ENCODE measurements at places on chromosomes 4 and X.
A peak's percentile ranks its signal among the peaks of the same experiment; 100 is the strongest.

DNA sequence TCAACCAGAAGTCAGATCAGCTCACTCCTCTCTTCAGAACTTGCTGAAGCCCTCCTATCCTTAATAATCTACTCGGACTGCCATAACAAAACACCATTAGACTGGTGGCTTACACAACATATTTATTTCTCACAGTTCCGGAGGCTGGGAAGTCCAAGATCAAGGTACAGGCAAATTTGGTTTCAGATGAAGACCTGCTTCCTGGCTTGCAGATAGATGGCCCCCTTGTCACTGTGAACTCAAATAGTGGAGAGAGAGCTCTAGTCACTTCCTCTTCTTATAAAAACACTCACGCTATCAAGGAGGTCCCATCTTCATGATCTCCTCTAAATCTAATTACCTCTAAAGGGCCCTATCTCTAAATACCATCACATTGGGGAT lies 125.1 kb downstream of the CAMK2D start:
- DNase-seq = no peak

GRCh38 chr4:3873408-3874027 lies 107.3 kb downstream of the ADRA2C start:
- DNase-seq = no peak

DNA sequence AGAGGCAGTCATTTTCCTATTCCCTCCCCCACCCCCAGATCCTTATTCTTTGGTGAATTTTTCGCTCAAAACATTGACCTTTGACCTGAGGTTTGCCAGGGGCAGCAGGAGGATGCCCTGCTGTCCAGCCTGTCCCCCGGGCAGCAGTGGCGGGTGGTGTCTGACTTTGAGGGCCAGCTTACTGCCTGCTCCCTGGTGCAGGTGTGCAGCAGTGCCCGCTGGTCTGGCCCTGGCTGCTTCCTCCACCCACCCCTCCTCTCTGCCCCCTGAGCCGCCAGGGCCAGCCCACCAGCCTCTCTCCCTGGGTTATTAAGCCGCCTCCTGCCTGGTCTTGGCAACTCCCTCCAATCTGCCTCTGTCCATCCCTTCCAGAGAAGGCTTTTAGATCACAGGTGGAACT lies 40.8 kb upstream of the GRPEL1 start:
- no peak for DNase-seq

DNA sequence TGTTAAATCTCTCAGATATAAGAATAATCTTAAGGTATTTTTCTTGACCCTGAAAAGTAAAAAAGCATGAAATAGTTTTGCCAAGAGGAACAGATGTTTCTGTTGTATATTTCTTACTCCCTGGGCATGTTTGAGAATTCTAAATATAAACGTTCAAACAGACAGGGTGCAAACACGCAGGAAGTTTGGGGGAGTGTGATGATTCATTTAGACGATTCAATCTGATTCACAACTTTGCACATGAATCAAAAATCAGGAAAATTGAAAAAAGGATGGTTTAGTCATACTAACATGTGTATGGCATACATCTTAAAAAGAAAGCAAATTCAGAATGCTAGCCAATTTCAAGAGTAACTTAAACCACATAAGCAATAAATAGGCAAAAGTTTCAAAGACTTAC lies 340.3 kb upstream of the GRID2 start:
- no peak for DNase-seq

- no peak for DNase-seq
These were observed 93.7 kb downstream of the BEND2 start for GRCh38 chrX:18126971-18127370.

GRCh38 chr4:174314770-174315169 lies 31.1 kb downstream of the CEP44 start:
- DNase-seq = no peak

- no peak for DNase-seq
These were observed 253.2 kb upstream of the CENPE start for GRCh38 chr4:103451341-103451740.

DNA sequence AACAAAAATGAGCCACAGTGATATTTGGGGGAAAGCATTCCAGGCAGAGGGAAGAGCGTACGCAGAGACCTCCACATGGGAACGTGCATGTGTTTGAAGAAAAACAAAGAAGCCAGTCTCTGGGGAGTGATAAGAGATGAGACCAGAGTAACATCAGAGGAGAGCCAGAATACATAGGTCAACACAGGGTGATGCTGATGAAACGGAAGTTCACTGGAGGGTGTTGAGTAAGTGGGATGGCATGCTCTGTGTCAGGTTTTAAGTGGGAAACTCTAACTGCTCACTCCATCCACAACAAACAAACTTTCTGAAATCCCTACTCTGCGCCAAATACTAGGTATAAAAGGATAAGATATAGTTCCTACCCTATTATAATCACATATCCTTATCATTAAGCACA lies 110.0 kb downstream of the ARHGAP6 start:
- no peak for DNase-seq

DNA sequence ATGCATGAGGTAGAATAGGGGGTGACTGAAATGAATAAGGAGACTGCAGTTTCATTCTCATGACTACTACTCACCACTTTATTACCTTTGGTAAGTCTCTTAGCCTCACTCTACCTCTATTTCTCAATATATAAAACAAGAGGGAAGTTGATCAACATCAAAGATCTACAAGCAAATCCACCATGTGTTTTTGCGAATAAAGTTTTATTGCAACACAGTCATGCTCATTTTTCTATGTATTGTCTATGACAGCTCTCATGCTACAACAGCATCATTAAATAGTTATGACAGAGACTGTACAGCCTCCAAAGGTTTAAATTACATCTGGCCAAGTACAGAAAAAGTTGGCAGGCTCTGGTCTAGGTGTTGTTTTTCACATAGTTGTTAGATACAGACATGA lies 72.6 kb upstream of the CPEB2 start:
- no peak for DNase-seq

DNA sequence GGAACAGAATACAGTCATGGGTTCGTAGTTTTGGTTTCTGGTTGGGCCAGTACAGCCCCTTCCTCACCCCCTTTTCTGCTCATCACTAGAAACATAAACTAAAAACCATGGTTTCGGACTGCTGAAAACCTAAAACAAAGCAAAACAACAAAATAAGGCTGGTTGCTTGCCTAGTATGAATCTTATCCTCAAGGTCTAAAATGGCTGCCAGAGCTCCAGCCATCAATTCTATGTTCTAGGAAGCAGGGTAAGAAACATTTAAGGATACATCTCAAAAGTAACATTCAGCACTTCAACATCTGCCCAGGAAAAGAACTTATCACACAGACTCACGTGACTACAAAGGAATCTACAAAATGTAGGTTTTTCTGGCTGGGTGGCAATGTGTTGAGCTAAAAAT lies 31.5 kb downstream of the PPP3CA start:
- no peak for DNase-seq

DNA sequence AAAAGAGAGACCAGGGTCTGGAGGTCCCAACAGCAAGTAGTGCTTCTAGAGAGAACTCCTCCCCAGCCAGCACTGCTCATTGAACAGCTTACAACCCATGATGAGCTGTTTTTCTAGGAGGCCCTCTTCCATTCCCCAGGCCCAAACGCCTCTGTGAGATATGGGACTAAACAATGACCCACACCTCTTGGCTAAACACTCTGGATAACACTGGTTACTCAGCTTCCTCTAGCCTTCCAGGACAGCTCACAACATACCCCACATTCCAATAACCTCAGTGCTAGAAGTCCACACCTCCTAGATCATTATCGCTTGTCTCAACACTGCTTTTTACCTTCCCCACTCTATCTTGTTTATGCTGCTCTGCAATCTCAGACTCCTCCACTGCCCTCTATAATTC lies 35.4 kb upstream of the PGRMC2 start:
- no peak for DNase-seq

DNA sequence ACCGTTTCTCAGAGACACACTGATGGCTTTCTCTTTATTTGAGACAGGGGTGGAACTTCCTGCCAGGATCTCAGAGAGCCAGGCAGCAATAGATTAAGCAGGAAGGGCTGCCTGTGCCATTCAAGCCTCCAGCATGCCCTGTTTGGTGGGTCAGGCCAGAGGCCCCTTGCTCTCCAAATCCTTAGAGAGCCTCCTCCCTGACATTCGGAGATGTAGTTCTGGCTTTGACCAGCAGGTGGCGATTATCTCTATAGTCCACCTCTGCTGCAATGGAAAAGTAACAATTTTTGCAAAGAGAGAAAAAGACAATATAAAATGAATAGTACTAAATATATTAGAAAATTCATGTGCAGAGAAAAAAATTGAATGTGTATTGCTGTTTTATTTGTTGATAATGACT lies 93.9 kb downstream of the NXF2B start:
- no peak for DNase-seq

DNA sequence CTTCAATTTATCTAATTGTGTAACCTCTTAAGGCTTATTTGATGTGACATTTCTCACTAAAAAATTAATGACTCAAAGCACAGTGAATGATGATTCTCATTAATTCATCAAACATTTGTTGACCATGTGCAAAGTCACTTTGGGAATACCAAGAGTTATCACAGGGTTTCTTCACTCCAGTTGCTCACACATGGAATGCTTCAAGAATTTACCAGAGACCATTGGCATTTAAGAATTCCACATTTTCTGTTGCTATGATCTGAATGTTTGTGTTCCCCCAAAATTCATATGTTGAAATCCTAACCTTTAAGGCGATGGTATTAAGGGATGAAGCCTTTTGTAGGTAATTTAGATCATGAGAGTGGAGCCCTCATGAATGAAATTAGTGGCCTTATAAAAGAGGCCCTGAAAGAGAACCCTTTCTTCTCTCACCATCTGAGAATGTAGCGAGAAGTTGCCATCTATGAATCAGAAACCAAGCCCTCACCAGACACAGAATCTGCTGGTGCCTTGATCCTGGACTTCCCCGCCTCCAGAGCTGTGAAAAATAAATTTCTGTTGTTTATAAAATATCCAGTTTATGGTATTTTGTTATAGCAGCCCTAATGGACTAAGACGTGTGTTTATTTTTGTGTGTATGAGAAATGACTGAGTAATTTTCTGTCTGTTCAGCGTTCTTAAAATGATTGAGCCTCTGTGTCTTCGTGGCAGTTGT lies 16.4 kb upstream of the SRPX start:
- DNase-seq = no peak

DNA sequence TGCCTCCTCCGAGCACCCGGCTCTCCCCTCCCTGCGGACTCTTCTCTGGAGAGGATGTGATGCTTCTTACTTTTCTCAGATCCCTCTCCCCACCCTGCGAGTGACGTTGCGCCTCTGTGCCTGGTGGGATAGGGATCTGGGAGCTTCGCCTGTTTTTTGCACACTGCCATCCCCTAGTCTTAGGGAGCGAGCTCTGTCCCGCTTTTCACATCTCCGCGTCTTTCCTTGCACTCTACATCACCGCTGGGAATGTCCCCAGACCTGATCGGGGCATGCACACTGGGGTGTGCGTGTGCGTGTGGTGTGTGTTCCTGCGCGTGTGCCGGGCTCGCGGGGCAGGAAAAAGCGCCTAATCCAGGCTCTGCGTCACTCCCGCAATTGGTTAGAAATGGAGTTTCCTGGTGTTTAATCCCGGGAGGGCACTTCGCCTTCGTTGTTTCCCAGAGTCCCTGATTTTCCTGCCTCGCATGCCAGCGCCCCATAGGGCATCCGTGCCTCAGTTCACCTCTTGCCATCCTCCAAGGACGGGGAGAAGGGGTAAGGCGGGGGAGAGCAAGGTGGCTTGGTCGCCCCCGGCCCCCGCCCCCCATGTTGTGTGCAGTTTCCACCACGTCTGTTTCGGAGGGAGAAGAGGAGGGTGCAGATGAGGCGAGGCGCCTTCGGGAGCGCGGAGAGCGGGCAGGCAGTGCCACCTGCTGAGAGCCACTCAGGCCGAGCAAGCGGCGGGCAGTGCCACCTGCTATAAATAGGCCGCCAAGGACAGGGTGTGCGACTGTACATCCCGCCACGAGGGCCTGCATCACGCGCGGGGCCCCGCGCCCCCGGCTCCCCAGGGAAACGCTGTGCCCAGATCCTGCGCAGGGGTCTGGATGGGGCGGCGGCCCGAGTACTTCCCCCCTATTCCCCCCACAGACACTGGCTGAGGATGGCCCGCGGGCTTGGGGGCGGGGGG lies 759 bp upstream of the TBC1D1 start:
- peak; percentile 79 for DNase-seq

DNA sequence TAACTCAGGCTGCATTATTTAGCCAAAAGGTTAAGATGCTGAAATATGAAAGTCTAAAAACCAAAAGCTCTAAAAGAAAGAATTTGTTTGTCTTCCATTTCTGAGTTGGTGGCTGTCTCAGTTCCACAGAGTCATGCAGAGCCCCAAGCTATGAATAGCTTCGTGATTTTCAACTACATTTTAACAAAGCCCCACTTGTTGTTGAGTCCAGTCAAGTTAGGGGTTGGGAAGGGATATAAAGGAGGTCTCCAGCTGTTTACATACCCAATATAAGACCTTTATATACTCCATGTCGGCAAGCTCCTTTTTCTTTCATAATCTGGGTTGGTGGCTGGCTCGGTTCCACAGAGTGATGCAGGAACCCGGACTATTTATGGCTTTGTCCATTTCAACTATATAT lies 924.6 kb upstream of the PRKX start:
- DNase-seq = no peak

GRCh38 chr4:153706519-153706918 lies 22.4 kb downstream of the TLR2 start:
- DNase-seq = no peak

DNA sequence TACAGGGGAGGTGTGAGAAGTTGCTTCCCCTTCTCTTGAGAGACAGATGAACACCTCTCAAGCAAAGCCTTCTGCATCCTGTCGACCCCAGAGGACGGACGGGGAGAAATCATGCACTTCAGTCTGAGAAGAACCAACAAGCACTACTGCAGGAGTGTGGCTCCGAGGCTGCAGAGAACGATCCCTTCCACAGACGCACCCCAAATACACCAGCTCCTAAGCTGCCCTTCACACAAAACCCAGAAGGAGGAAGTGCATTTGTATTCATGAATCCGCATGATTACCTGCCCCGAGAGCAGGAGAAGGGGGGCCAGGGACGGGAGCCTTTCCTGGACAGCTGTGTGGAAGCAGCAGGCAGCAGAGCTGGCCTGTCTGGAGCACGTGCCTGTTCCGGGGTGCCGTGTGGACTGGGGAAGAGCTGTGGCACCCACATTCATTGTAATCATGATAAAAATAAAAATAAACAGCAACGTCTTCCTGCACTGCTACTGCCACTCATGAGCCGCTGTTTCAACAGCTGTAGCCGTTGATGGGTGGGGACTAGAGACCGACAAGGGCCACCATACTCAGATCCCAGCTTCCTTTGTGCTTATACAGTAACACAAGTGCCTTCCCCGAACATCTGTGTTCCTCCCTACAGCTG lies 42.9 kb downstream of the ACSL1 start:
- no peak for DNase-seq

- DNase-seq = no peak
These were observed 12.8 kb downstream of the MTM1 start for GRCh38 chrX:150581093-150581775.
